ENCODE measurements at places on chromosomes 6 and 20.

DNA sequence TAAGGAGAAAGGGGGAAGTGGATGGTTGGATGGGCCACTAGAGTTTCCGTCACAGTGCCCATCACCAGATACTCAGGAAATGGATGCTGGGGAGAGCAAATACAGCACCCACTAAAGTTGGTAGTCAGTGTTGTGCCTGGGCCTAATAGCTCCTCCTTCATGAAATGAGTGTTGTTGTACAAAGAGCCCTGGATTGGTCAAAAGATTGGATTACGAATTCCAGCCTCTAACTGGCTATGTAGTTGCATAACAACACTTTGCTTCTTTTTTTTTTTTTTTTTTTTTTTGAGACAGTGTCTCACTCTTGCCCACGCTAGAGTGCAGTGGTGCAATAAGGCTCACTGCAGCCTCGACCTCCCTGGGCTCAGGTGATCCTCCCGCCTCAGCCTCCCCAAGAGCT, 27.4 kb downstream of the KCNG1 start:
- no peak for DNase-seq

DNA sequence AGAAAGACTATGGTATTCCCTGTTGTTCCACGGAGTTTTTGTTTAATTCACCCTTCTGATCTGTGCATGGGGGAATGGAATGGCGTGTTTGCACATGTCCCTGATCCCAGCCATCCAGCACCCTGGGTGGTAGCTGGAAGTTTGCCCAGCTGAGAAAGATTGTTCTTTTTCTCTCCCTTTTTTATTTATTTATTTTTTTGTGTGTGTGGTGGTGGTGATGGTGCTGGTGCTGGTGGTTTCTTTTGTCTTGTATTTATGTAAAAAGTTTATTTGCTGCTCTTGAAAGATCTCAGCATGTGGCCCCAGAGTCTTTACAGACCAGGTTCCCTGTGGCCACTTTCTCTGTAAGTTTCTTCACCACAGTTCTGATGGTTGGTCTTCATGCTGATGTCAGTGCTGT, 372.6 kb downstream of the UTRN start:
- no peak for DNase-seq

- DNase-seq = no peak
Observed at GRCh38 chr6:154513601-154514320, 3.3 kb upstream of the CNKSR3 start.

- no peak for DNase-seq
Observed at GRCh38 chr6:81735756-81736380, 16.6 kb downstream of the TENT5A start.

DNA sequence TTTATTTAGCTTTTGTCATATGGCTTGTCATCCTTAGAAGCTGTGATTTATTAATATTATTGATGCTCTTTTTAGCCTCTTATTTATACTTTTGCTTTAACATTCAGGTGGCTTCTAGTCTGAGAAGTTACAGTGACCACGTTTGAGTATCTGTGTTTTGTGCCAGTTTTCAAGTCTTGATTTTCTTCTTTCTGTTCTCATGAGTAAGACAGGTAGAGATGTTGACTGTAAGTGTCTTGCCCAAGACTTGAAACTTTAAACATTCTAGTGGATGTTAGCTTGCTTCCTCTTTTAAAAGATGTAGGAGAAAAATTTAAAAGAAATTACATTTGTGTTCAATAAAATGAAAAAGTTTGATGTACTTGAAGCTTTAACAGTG, 122.6 kb downstream of the LRRC1 start:
- no peak for DNase-seq

DNA sequence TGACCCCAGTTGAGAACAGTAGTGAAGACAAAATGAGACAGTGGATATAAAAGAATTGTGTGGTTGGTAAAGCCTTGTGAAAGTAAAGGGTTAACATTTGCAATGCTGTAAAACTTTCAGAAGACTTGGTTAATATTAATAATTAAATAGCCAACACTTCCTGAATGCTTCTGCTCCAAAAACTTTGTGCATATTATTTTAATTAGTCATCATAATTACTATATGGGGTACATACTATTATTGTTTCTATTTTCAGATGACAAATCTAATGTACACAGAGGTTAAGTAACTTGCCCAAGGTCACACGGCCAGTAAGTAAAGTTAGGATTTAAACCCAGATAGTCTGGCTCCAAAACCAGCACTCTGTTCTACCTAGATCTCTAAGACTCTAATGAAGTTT, 291.3 kb downstream of the OGFRL1 start:
- DNase-seq = no peak
